ENCODE measurements at places on chromosomes 5 and 9.

DNA sequence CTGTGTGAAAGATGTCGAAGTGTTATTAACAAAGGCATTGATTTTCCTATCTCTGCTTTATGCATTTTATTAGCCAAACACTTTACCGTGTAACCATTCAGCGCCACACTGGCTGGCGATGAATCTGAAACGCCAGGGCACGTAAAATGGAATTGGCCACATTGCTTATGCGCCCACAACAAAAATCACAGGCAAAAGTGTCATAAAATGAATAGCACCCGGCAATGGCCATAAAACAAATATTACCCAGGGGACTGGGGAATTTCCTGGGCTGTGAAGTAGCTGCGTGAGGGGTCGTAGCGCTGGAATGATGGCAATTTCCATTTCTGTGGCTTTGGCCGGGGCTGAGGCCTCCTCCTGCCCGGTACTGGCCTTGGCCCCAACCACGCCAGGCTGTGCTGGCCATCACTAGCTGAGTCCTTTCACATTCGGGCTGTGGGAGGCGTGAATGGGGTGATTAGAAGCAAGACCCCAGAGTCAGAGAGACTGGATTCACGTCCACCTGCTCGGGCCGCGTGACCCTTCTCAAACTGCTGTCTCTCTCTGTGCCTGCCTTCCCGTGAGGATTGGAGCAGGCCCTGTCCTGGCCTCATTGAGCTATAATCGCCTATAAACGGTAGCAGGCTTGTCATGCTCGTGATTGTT, 254.5 kb downstream of the PBX3 start:
- DNase-seq = no peak

DNA sequence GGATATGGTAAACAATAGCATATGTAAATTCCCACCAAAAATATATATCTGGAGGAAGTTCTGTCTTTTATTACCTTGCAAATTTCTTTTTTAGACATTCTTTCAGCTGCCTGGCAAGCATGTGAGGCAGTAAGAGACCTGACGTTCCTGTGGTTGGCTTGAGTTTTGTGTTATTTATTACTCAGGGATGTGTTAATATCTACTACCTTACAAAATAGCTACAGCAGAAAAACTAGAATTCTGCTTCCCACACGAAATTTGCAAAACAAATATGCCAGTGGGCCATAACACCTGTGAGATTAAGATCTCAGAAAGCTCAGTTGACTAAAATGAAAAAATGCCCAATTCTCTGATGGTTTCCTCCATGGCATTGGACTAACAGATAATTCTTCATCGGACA, 274.2 kb downstream of the TMEM167A start:
- no peak for DNase-seq

- peak; percentile 21 for DNase-seq
Observed at GRCh38 chr9:34158362-34158869, 20.4 kb upstream of the UBAP1 start.

GRCh38 chr9:82894548-82894947, 168.4 kb downstream of the RASEF start:
- no peak for DNase-seq

DNA sequence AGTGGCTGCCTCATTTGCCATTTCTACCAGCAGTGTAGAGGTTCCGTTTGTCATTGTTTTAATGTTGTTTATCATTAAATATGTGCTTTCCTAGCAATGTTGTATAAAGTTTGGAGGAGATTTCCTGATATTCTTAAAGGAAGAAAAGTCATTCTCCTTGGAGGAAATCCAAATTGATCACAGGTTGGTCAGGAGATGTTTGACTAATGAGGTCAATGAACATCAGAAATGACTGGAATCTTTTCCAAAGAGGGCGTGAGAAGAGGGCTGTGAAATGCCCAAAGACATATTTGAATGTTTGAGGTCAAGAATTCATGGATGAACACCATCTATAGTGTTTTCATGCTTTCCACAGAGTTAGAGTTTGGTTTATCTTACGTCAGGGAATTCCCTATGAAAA, 471.3 kb downstream of the MAT2B start:
- no peak for DNase-seq

- DNase-seq = no peak
Observed at GRCh38 chr5:95163079-95163478, 121.8 kb downstream of the MCTP1 start.

Data from GM04503 (cell line).